Hematopoietic multipotent progenitor cell treated with erythropoietin and hydrocortisone succinate and interleukin-3 and kit ligand, for 6 days (in vitro differentiated cells): ENCODE measurements at places on chromosomes 4 and X.

DNA sequence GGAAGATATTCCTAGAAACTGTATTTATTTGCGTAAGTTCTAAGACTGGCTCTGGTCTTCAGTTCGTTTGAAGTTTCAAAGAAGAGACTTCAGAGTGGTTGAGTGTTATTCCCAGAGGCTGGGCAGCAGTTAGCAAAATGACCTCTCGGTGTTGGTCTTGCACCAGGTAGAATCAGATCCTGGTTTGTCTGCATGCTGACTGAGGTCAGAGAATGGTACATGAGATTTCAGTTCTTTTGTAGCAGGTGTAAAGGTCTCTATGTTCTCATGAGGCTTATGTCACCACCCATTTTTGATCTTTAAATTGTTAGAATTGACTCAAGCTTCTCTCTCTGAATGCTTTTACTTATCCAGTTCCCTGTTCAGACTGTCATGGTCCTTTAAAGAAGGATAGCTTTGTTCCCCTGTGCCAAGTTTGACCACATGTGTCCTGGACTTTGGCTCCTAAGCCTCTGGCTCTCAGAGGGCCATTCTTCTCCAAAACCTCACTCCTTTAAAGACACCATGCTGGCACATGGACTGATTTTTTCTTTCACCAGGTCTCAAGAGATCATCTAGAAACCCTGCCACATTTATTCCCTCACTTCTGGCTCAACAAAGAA is 355.8 kb upstream of the BOD1L1 start:
- no peak for DNase-seq

- DNase-seq, result no peak
Measured at GRCh38 chr4:74123065-74123728, 24.2 kb upstream of the CXCL2 start.

DNA sequence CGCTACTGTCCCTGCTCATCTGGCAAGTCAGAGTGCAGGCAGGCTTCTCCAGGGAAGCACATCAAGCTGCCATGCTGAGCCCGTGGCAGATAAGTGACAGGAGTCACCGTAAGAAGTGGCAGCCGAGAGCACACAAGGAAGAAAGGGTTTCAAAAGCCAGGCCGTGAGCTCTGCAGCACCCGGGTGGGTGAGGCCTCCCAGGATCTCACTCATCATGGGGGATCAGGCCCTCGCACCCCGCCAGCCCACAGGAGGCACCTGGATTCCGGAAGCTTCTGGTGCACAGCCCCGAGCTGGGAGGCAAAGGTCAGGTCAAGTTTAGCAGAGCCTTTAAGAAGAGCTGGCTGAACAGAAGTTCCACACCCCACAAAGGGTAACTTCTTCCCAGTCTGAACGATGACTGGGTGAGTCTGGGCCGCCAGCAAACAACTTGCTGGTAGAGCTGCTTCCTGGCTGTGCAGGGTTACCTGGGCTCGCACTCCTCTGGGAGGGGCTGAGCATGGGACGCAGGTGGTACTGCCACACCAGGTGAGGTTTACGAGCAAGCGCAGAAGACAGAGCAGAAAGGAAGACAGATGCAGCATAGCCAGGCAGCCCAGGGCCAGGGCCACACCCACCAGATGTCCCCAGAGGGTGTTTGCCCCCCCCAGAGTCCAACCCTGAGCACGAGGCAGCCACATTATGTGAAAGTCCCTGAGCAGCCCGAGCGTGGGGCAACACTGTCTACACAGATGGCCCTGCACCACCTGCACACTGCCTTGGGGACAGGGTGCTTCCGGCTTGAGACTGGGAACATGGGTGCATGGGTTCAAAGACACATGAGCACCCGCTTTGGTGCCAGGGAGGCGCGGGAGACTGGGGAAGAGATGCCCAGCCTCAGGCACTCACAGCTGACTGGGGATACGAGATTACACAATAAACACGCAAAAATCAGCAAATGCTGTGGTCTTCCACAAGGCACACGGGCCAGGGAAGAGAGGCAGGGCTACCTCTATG is 7.7 kb downstream of the CCNQ start:
- DNase-seq, result no peak

- peak; percentile 90 for DNase-seq
Measured at GRCh38 chr4:48683784-48684666, 96.1 kb downstream of the FRYL start.

DNA sequence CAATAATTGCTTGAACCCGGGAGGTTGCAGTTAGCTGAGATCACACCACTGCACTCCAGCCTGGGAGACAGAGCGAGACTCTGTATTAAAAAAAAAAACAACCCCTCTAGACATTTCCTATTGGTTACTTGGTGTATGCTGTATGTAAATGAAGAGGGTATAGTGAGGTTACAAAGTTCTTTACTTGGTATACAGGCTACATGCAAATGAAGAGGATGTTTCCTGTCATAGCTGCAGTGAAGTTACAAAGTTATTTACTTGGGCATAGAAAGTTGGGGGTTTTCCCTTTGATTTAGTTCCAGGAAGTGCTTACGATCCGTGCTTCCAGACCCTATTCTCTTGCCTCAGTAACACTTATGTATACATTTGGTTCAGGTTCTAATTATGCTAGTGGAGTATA is 38.4 kb upstream of the CLNK start:
- DNase-seq, result no peak

DNA sequence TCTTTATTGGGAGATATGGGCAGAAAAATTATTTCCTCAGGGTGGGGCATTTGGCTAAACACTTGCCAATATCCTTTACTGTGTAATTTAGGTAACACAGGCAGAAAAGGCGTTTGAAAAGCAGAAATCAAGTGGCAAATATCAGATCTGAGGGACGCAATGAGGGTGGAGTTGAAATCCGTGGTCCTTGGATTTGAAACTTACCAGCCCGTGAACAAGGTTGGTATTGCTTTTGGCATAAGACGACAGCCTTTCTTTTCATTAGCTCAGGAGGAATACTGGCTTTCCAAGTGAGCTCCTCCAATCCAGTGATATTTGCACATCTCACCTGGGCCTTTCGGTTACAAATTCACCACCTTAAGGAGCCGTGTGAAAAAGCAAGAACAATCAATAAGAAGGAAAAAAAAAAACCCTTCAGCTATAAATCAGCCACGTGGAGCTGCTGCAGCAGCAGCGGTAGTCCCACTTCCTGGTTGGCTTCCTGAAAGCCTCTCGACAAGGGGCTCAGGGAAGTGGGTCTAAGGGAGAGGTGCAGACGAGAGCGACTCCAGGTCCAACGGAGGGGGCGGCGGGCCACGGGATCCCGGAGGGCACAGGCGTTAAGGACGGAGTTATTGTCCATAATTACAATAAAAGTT is 734 bp upstream of the GALNT7 start:
- peak; percentile 68 for DNase-seq

DNA sequence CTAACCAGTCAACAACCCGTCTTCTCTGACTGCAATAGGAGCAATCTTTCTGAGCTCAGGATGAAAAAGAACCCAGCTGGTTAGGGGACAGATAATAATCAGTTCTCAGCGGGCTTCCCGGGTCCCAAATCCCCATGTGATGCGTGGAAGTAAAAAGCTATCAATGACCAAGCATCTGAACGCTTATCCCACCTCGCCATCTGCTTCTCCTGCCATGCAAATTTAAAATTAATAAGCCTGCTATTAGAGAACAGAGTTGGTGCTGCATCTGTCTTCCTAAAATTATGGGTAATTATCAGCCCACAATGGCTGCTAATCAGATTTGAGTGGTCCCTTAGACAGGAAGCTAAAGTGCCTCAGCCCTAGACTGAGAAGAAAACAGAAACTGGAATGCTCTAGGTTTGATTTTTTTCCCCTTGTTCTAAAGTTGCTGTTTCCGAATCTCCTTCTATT is 37.5 kb downstream of the AFAP1 start:
- DNase-seq, result no peak

DNA sequence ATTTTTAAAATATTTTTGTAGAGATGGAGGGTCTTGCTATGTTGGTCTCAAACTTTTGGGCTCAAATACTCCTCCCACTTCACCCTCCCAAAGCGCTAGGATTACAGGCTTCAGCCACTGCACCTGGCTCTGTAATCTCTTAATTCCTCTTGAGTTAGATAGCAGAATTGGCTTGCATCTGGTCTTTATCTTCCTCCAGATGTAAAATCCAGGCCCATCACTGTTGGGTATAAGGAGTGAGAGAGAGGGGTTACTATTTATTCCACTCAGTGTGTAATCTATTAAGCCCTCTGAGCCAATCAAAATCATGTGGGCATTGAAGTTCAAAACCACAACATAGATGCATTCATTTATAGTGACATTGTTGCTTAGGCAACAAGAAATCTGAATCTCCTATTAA is 33.9 kb downstream of the ANK2 start:
- DNase-seq, result no peak
